ENCODE measurements at places on chromosomes 2 and 18. TPM values are rescaled to one million over a fixed set of nuclear protein-coding genes. Genes with fewer than 3 reads are reported as not detected.

DNA sequence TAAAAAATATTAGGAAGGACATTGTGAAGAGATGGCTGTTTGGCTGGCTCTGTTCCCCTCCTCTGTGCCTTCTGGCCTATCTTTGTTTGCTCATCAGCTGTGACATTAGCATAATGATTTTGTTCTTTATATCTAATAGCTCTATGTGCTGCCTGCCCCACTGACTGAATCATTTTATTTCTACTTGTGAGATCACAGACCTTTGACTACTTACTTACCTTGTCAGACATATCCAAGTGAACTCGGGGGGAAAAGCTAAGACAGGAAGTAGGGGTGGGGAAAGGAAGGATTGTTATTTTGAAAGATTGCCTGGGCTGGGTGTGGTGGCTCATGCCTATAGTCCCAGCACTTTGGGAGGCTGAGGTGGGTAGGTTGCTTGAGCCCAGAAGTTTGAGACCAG, 104.2 kb downstream of the ASAP2 start:
- H3K4me3 ChIP-seq = no peak overlapping the region
- no peaks in the 10 kb centered on the region for H3K36me3 ChIP-seq
- no peak for DNase-seq
- H3K27ac ChIP-seq = peak overlapping the region; percentile 61
- H3K27me3 ChIP-seq = no peaks in the 10 kb centered on the region
- H3K4me1 ChIP-seq = peaks cover 12% of the 10 kb centered on the region

- no peak overlapping the region for H3K27ac ChIP-seq
- H3K27me3 ChIP-seq = no peaks in the 10 kb centered on the region
These were observed 143.1 kb downstream of the PTH2R start for GRCh38 chr2:208549546-208550158.

- H3K27me3 ChIP-seq = peaks cover 35% of the 10 kb centered on the region
- peaks cover 14% of the 10 kb centered on the region for H3K4me1 ChIP-seq
- DNase-seq = no peak
- no peak overlapping the region for H3K27ac ChIP-seq
- H3K36me3 ChIP-seq = no peaks in the 10 kb centered on the region
These were observed 49.5 kb downstream of the TGIF1 start for GRCh38 chr18:3499501-3499900.

GRCh38 chr18:615773-616172, 19.0 kb downstream of the CLUL1 start:
- peaks cover 17% of the 10 kb centered on the region for H3K4me1 ChIP-seq
- H3K4me3 ChIP-seq = no peak overlapping the region
- no peaks in the 10 kb centered on the region for H3K36me3 ChIP-seq
- H3K27me3 ChIP-seq = no peaks in the 10 kb centered on the region
- H3K27ac ChIP-seq = peak overlapping the region; percentile 47
- DNase-seq = peak; percentile 50

- no peak overlapping the region for H3K27ac ChIP-seq
- DNase-seq = no peak
- H3K36me3 ChIP-seq = no peaks in the 10 kb centered on the region
- H3K4me3 ChIP-seq = no peak overlapping the region
- H3K27me3 ChIP-seq = no peaks in the 10 kb centered on the region
These were observed 29.2 kb downstream of the SPATS2L start for GRCh38 chr2:200335657-200336056.

DNA sequence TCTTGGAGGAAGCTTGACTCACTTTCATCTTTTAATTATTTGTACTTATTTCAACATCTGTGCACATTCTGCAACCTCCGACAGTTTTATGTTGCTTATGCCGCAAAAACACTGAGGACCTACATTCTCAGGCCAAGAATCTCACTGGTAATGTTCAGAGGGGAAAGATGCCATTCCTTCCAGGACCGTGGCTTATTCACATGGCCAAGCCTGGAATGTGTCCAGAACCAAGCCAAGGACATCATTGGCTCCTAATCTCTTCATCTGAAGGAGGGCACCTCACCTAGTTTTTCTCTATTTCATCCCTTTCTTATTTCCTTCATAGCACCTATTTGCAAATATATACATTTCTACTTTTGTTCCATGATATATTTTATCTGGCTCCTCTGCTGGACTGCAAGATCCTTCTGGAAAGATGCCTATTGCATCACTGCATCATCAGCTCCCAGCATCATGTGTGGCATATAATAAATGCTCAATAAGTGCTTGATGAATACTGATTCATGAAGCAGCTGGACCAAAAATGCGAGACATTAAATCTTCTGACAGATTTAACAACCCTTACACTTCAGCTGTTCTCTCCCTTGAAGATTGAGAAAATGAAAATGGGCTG, 377.1 kb downstream of the TNS1 start:
- H3K4me1 ChIP-seq = peaks cover 5% of the 10 kb centered on the region
- no peak for DNase-seq
- no peaks in the 10 kb centered on the region for H3K27me3 ChIP-seq
- H3K4me3 ChIP-seq = no peak overlapping the region
- no peaks in the 10 kb centered on the region for H3K36me3 ChIP-seq

- H3K27ac ChIP-seq = no peak overlapping the region
- H3K4me3 ChIP-seq = no peak overlapping the region
- no peaks in the 10 kb centered on the region for H3K4me1 ChIP-seq
- no peaks in the 10 kb centered on the region for H3K36me3 ChIP-seq
- no peak for DNase-seq
These were observed 1569.5 kb upstream of the NXPH2 start for GRCh38 chr2:140349695-140350094.

GRCh38 chr18:35933982-35934381, 38.5 kb upstream of the RMP24 start:
- H3K27ac ChIP-seq = no peak overlapping the region
- DNase-seq = no peak
- H3K27me3 ChIP-seq = no peaks in the 10 kb centered on the region
- H3K36me3 ChIP-seq = no peaks in the 10 kb centered on the region
- H3K4me1 ChIP-seq = no peaks in the 10 kb centered on the region

- no peak overlapping the region for H3K27ac ChIP-seq
- peaks cover 8% of the 10 kb centered on the region for H3K27me3 ChIP-seq
- no peak overlapping the region for H3K4me3 ChIP-seq
- no peaks in the 10 kb centered on the region for H3K4me1 ChIP-seq
- no peak for DNase-seq
These were observed 56.9 kb downstream of the DPYSL5 start for GRCh38 chr2:26904839-26905238.

DNA sequence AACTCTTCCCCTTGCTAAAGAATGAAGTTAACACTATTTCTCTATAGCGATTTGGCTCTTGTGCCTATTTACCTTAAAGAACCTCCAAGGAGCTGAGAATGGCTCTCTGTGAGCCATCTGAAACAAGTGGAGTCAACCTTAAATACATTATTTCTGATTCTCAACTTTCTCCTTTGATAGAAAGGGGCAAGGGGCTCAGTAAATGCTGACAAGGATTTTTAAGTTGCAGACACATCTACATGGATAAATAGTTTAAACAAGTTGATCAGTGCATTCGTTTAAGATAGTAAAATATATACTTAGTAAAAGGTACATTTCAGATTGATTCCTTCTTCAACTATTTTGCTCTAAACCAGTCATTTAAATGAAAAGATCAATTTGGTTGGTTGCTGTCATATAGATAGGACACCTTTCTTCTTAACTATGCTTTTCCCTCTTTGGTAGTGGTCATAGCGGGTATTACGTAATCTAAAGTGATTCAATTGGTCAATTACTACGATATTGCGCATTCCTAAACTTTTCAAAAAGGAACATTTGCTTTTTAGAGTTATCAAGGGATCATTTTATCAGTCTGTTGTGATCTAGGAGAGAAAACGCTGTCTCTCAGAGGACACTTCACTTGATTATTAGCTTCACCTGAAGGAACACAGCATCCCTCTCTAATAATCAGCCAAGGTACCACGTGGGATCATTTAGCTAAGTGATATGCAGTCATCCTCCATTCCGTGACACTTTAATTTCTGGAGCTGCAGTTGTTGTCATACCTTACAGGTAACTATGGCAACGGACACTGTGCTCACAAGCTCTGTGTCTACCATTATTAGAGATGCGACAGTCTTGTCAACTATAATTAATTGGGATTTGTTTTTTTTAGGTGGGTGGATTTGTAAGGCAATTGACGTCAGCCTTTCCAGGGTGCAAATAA, 50.9 kb upstream of the KCNE4 start:
- no peak for DNase-seq
- H3K27me3 ChIP-seq = peaks cover 5% of the 10 kb centered on the region
- no peak overlapping the region for H3K4me3 ChIP-seq
- H3K4me1 ChIP-seq = no peaks in the 10 kb centered on the region

- H3K4me3 ChIP-seq = peak overlapping the region; percentile 92
- DNase-seq = peak; percentile 42
- H3K27ac ChIP-seq = peak overlapping the region; percentile 86
- no peaks in the 10 kb centered on the region for H3K27me3 ChIP-seq
These were observed 15.8 kb downstream of the PTPN18 start for GRCh38 chr2:130371723-130372054.

GRCh38 chr2:9570182-9571060, 14.8 kb upstream of the ADAM17 start:
- H3K36me3 ChIP-seq = no peaks in the 10 kb centered on the region
- H3K4me3 ChIP-seq = no peak overlapping the region
- H3K27ac ChIP-seq = no peak overlapping the region
- no peaks in the 10 kb centered on the region for H3K27me3 ChIP-seq

DNA sequence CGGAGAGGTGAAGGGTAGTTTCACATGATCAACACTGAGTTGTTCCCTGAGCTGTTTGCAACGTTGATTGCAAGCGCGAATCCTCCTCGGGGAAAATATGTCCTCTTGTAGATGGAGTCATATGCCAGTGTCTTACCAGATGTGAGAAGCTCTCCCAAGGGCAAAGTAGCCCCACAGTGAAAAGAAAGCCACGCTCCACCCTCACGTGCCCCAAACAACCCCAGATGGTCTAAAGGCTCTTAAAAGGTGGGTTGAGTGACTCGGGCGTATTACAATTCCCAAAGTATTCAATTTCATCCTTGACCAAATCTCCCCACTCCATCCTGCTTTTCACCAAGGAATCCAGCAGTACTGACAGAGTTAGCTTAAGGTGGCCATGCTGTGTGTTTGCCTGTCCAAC, 332.1 kb upstream of the SOX11 start:
- no peak overlapping the region for H3K27ac ChIP-seq
- no peak overlapping the region for H3K4me3 ChIP-seq
- no peak for DNase-seq
- no peaks in the 10 kb centered on the region for H3K27me3 ChIP-seq

GRCh38 chr18:36355511-36355910, 58.0 kb downstream of the FHOD3 start:
- no peak overlapping the region for H3K4me3 ChIP-seq
- no peaks in the 10 kb centered on the region for H3K27me3 ChIP-seq
- no peaks in the 10 kb centered on the region for H3K4me1 ChIP-seq
- no peak for DNase-seq

GRCh38 chr2:229884775-229885699, 36.8 kb downstream of the TRIP12 start:
- no peak overlapping the region for H3K27ac ChIP-seq
- no peak overlapping the region for H3K4me3 ChIP-seq
- no peaks in the 10 kb centered on the region for H3K36me3 ChIP-seq
- no peaks in the 10 kb centered on the region for H3K27me3 ChIP-seq
- DNase-seq = no peak

Gene INPP5D
- 15.1 TPM for polyA plus RNA-seq

Gene RIF1
- polyA plus RNA-seq = 46.5 TPM
